ENCODE measurements at places on chromosomes 7 and 10. TPM values are rescaled to one million over a fixed set of nuclear protein-coding genes. Genes with fewer than 3 reads are reported as not detected.

IGFBP3 gene
- 173 TPM for total RNA-seq

LRRD1 gene
- not detected for total RNA-seq

HYAL4 gene
- total RNA-seq = not detected

CALHM3 gene
- total RNA-seq = not detected

ANKRD1 gene
- 108 TPM for total RNA-seq

HOXA6 gene
- total RNA-seq = 11.1 TPM

ITGA8 gene
- 0.25 TPM for total RNA-seq

THSD7A gene
- 1.4 TPM for total RNA-seq

CTBP2 gene
- total RNA-seq = 68.8 TPM

RGS10 gene
- total RNA-seq = 31.4 TPM

SH2D4B gene
- not detected for total RNA-seq

PRSS37 gene
- total RNA-seq = not detected

UNCX gene
- not detected for total RNA-seq

MRLN gene
- total RNA-seq = not detected

LAMB1 gene
- total RNA-seq = 438 TPM

LRWD1 gene
- 28.1 TPM for total RNA-seq

CDK6 gene
- total RNA-seq = 83.9 TPM

ZDHHC4 gene
- 44.0 TPM for total RNA-seq

MMD2 gene
- not detected for total RNA-seq

JAKMIP3 gene
- total RNA-seq = 0.13 TPM

COL17A1 gene
- not detected for total RNA-seq

AKR1C8 gene
- not detected for total RNA-seq

FAM25G gene
- total RNA-seq = not detected

TWNK gene
- total RNA-seq = 13.9 TPM

Measured in mesangial cell (primary cell).